Muscle of back (tissue), 13 donors: ENCODE measurements at places on chromosomes 7 and 10. TPM values are rescaled to one million over a fixed set of nuclear protein-coding genes. Genes with fewer than 3 reads are reported as not detected.

DNA sequence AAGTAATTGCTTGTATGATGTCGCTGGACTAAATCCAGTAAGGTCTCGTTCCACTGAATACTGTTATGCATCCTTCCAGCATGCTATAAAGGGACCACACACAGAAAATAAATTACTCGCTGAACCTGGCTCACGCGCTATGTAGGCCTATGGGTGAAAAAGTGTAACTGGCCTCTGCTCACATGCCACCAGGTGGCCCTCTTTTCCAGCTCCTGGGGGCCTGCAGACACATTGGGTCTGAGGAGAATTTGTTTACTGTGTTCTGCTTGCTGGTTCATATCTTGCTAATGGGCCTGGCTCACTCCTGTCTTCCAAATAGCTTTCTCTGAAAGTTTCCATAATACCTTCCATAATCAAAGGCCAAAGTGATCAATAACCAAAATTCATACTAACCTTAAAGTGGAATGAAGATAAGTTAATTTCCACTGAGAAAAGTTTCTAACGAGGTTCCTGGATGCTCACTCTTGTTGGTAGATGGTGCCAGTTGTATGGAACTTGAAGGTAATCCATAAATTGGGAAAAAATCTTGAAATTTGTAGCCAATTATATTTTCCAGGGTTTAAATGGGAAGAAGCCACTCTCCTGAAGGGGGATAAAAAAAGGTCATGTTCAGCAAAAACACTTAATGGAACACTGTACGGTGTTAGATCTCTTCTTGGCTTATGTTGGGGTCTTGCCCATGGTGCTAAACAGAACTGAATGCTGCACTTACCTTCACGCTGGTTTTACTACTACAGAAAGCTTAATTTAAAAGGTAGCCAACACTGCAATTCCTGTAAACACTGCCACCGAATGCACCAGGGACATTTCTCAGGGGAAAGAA, 27.0 kb upstream of the ZPBP start:
- no peak for DNase-seq

DNA sequence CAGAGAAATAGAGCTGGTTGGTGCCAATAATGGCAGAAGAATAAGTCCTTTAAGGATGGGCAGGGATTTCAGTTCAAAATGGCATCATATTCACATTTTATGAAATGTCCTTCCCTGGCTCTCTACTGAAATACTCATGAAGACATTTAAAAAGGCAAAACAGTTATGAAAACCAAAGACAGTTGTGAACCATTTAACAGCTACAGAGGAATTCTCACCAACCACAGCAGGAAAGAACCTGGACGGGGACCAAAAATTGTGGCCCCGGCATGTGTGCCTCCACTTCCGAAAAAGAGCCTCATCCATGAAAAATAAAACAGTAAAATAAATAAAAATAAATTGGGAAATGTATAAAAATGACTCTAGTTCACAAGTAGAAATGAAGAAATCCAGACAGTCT, 539.5 kb downstream of the SUGCT start:
- DNase-seq, result no peak

DNA sequence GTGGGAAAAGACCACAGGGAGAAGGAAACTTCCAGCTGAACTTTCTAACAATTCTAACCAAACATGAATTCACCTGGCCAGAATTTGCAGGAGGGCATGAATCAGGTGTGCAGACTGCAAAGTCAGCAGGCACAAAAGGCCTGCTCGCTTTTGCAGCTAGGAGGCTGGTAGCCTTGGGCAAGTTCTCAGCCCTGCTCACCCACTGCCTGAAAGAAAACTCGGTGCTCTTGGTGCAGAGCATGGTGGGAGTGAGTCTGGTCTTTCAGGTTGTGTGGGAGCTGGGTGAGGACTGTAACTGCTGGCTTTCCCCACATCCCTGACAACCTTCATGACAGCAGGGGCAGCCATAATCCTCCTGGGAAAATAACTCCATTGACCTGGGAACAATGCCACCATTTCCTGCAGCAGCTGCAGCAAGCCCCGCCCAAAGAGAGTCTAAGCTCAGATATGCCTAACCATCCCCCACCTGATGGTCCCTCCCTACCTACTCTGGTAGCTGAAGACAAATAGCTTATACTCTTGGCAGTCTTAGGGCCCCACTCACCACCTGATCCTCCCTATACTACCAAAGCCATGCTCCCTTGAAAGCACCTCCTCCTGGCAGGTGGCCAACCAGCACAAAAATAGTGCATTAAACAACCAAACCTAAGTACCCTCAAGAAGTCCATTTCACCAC, 31.6 kb downstream of the ZNF117 start:
- no peak for DNase-seq

- DNase-seq, result no peak
Observed at GRCh38 chr7:71645836-71646235, 513.9 kb downstream of the GALNT17 start.

Gene GALNT17
- 32.3 TPM for polyA plus RNA-seq

Gene AKR1C4
- polyA plus RNA-seq, result not detected

GRCh38 chr7:85509476-85509875, 322.6 kb upstream of the SEMA3D start:
- DNase-seq, result no peak

GRCh38 chr10:118594392-118595063, 920 bp downstream of the PRLHR start:
- DNase-seq, result peak; percentile 71

DNA sequence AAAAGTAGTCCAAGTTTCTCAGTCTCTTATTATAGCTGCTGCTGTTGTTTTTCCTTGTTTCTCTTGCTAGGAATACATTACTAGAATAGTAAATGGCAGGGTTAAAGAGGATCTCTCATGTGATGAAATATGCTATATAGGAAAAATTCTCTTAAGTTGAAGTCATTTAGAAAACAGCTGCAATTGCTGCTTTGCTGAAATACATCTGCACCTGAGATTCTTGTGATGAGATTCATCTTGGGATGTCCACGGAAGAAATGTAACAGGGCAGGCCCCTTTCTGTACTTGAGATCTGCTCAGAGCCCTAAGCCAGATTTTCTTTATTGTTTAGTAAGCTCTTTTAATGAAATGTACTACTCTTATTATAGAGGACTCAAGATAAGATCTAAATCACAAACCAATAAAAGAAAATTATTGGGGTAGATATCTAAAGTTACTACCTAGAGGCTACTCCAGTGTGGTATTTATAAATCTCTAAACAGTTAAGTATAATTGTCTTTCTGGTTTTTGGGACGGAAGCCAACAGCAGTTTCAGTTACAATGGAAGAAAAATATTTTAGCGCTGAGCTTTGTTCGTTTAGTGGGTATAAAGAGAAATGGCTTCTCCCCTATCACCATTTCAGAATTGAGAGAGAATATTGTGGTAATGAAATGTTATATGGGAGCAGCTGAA, 701.5 kb downstream of the KCNMA1 start:
- DNase-seq, result no peak

Gene CPA2
- 0.42 TPM for polyA plus RNA-seq

DNA sequence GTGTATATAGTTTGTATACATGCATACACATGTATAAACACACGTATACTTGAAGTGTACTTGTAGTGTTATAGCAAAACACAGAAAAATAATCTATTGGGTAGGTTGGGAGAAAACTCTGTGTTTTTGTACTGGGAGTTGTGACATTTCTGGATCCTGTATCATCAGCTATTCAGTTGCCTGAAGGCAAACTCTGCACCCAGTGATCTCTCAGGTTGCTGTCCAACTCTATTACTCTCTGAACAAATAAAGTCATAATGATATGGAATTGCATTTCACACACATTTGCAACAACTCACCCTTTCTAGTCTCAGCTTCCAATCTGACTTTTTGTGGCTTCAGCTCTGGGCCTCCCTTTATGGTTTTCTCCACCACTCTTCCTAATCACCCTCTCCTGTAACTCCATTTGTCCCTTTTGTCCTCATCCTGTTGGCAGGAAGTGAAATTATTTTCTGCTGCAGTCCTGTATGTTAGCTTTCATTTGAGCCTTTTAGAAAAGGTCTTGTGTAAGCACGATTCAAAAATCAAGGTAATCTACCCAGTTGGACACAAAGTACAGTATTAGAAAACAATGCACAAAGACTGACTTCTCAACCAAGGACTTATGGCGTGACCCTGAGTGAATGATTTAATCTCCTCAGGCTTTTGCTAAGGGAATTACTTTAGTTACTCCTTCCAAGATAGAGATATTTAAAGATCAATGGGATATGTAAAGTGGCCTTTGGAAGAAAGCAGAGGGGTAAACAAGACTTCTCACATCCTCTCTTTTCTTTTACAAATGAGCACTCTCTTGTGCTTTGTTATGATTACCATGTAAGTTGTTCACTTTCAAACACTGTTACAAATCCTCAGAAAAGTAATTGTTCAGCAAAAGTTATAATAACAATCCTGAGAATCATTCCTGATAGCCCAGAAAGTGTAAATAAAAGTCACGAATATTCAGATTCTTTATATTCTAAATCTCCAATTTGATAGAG, 249.1 kb downstream of the KCND2 start:
- DNase-seq, result no peak
